ENCODE measurements at places on chromosomes 7 and 10.

DNA sequence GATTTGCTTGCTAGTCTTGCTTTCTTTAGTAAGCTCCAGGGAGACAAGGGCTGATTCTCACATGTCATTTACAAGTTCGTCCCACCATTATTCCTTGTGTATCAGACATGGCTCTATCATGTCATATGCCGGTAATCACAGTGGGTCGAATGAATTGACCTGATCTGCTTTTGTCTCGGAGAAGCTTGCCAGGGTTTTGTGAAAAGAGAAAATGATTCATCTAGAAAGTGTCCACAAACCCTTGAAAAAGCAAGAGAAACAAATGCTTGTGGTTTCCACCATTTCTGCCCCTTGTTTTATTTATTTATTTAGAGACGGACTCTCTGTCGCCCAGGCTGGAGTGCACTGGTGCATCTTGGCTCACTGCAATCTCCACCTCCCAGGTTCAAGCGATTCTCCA lies 278.5 kb downstream of the TCF7L2 start:
- no peak for DNase-seq

GRCh38 chr10:36547965-36548364 lies 577.4 kb upstream of the ANKRD30A start:
- DNase-seq = no peak

DNA sequence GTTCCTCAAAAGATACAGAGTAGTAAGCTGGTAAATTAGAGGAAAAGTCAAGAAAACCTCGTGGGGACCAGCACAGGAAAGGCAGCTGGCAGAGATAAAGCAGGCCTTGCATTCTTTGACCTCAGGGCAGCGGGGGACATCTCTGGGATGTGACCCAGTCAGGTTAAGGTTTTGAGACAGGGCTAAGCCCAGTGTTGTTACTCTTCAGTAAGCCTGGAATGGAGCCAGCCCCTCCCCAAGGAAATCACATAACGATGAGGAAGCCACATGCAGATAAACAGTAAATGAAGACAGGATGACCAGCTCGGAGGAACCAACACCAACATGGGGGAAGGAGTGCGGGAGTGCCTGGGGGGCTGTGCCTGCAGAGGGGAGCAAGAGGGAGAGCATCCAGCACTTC lies 99.6 kb downstream of the JAZF1 start:
- DNase-seq = peak; percentile 55

GRCh38 chr7:148535217-148535616 lies 55.3 kb upstream of the C7orf33 start:
- no peak for DNase-seq

- DNase-seq = peak; percentile 29
Measured at GRCh38 chr10:19638182-19638895, 177.9 kb upstream of the PLXDC2 start.

- DNase-seq = no peak
Measured at GRCh38 chr7:144818511-144818910, 17.3 kb downstream of the TPK1 start.

- no peak for DNase-seq
Measured at GRCh38 chr7:3243256-3243655, 57.8 kb upstream of the SDK1 start.

GRCh38 chr7:101891936-101892640 lies 74.7 kb downstream of the CUX1 start:
- no peak for DNase-seq

GRCh38 chr7:83036721-83037380 lies 125.8 kb downstream of the PCLO start:
- no peak for DNase-seq

DNA sequence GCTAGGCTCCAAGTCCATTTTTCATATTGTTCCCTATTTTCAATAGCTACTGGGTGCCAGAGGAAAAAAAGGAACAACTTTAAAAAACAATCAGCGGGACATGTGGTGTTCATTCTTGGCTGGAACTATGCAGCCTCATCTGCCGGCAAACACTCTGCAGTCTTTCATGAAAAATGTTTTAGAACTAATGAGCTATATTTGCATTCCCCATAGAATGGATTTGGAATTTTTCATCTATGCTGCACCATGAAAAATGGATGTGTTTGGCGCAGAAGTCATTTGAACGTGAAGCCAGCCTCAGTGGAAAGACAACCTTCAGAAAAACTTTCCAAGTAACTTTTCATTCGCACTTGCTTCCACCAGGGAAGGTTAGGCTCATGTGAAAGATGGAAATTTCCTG lies 270.5 kb downstream of the SKAP2 start:
- no peak for DNase-seq

- DNase-seq = peak; percentile 35
Measured at GRCh38 chr7:94276027-94276426, 118.7 kb upstream of the COL1A2 start.

GRCh38 chr10:1209355-1209979 lies 153.3 kb downstream of the WDR37 start:
- DNase-seq = no peak

- DNase-seq = no peak
Measured at GRCh38 chr10:87668324-87669074, 8.8 kb downstream of the PAPSS2 start.

- no peak for DNase-seq
Measured at GRCh38 chr7:51158742-51159445, 157.7 kb downstream of the COBL start.

GRCh38 chr7:132940084-132940483 lies 141.8 kb downstream of the CHCHD3 start:
- DNase-seq = no peak

DNA sequence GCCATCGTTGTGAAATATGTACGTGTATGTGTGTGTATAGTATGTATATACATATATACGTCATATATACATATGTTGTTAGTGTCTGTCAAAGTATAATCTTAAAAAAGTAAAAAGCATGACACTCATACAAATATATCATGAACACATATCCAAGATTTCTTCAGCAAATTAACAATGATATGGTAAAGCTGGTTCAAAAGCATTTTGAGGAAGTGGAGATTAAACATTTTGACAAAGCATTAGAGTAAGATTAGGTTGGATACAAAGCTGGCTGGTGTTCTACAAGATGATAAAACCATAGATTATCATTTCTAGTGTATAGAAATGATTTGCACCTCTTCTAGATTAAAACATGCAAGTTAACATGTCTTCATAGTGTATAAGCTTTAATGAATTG lies 771 bp upstream of the NUDCD3 start:
- DNase-seq = no peak

- no peak for DNase-seq
Measured at GRCh38 chr10:23148214-23148613, 43.9 kb upstream of the PTF1A start.

GRCh38 chr7:27134392-27134791 lies 3.8 kb upstream of the HOXA4 start:
- DNase-seq = no peak

- peak; percentile 54 for DNase-seq
Measured at GRCh38 chr7:36227223-36227622, 74.2 kb downstream of the EEPD1 start.

DNA sequence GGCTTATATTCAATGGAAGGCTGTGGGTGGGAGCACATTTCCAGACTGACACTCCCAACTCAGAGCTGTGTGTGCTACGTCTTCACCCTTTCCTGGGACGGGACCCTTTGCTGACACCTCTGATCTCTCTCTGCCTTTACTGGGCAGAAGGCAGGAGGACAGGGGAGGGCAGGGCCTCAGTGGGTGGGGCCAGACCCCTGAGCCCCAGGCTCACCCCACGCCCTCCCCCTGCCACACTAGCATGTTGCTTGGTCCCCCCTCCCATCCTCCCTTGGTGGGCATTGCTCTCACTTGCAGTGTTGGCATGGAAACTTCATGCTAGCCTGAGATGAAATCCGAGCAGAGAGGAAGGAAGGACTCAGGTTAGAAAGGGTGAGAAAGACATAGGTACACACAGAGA lies 18.4 kb downstream of the TMEM273 start:
- DNase-seq = no peak

DNA sequence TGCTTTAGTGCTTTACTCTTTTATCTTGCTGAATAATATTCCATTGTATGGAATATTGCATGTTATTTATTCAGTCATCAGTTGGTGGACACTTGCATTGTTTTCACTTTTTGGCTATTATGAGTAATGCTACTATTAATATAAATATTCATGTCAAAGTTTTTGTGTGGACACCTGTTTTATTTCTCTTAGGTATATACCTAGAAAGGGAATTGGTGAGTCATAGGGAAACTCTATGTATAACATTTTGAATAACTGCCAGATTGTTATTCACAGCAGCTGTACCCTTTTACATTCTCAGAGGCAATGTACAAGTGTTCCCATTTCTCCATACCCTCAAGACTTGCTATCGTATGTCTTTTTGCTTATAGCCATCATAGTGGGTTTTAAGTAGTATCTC lies 268.7 kb downstream of the SEMA3A start:
- DNase-seq = no peak

- no peak for DNase-seq
Measured at GRCh38 chr7:22683379-22683778, 43.6 kb upstream of the IL6 start.

DNA sequence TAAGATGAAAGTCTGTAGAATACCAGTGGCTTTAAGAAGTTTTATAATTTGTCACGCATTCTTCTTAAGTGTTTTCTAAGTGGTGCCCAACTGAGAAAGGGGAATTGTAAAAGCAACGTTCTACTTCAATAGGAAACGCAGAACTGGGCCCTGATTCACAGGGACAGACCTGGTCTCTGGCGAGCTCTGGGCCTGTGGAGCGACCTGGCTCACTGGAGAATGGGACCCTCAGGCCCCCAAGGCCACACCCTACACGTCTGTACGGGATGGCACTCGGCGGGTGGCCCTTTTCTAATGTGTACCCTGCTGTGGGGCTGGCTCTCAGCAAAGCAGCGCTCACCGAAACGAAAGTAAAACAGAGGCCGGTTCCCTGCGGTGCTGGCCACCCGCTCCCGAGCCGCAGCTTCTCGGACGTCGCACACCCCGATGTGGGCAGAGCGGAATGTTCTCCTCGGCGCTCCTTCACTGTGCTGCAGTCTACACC lies 205.0 kb downstream of the DIP2C start:
- no peak for DNase-seq

DNA sequence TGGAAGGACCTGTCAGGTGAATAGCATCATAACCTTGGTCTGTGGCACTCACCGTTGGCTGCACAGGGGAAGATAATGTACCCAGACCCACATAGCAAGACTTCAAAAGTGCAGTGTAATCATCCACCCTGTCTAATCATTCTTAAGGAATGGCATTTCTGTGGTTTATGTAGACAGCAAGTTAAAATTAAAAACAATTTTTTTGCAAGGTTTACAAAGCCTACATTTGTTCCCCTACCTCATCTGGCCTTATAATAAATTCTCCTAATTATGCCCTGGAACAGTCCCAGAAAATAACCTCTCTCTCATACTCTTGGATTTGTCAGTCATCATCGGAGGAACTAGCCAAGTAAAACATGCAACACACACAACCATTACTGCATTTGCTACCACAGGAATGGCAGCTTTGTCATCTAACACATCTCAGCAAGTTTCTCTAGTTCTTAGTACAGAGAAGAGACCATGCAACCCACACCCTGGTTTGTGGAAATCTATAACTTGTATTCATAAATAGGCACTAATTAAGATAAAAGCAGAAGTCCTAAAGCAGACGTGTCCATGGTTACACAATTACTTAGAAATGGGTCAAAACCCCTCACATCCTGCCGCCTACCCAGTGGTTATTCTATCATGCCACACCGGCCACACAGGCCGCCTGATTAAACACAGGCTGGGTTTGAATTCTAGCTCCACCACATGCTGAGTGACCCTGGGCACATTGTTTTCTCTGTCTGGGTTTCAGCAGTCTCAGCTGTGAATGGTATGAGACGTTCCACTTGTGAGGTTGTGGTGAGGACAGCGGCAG lies 19.1 kb downstream of the ABLIM1 start:
- DNase-seq = no peak

DNA sequence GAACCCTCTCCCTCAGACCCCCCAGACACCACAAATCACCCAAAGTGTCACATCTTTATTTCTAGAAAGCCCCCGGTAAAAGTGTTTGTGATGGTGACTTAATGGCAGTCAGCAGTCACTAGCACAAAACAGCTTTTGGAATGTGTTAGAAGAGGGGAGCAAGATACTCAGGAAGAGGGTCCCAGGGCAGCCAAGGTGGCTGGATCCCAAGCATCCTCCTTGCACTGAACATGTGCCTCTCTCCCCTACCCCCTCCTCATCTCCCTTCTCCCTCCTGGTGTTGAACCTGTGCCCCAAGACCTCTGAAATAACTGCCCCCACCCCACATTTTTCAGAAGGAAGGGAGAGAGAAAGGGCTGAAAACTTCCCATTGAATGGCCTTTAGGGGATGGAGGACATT lies 37.8 kb upstream of the MXI1 start:
- no peak for DNase-seq

DNA sequence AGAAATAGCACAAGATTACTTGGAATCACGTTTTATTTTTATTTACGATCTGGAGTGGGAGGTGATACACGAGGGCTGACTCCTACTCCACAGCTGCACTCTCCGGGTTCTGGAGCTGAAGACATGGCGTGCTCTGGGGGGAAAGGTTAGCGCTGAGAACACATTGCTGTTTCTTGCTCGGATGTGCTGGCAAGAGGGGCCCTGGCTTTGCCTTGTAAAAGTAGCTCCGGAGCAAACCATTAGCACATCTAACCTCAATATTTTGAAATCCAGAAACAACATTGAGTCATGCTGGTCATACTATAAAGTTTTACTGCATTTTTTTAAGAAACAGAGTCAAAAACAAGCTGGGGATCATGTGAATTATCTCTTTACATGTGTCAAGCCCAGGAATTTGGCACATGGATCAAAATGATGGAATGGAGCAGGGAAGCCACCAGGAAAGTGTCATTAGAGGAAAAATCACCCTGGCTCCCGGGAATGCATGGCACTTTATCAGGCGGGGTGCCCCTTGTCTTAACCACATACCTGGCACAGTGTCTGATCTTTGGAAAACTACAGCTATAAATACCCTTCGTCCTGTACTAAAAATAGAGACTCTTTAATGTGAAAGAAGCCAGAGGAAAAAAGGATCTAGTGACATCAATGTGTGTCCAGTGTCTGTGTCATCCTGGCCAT lies 31.6 kb upstream of the LYZL1 start:
- no peak for DNase-seq

GRCh38 chr10:51487576-51487975 lies 211.8 kb downstream of the CSTF2T start:
- DNase-seq = no peak

DNA sequence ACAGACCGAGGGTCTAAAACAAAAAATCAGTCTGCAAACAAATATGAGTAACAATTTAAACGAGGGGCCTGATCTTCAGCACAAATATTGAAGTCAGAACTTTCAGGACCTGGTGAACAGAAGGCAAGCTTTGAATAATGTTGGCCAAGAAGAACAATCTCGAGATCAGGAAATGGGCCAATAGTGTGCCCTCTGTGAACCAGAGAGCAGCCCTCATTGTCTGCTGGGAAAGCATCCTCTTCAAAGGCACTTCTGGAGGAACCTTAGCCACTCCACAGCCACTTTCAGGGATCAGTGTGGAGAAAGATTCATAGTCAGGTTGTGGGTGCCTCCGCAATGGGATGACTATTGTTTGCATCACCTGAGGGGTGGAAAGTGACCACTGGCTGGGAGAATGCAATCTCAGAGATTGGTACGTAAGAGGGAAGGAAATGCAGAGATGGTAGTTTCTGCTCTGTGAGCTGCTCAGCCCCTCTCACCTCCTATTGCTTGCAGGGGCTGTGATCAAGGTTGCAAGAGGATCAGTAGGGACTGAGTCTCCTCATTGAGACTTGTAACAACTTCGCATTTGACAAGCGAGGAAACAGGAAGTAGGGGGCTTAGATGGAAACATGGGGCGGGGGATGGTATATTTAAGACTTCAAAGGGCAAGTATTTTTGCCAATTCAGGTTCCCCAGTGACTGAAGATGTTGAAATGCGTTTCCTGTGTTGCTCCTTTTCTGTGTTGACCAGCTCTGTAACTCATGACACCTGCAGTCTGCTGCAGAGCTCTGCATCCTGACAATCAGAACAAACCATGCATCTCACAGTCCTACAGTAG lies 28.4 kb upstream of the IFRD1 start:
- DNase-seq = no peak

All from heart left ventricle (tissue), 16 donors.